Globus pallidus (tissue), 1 donor: ENCODE measurements at places on chromosomes 16 and 17.
A peak's percentile ranks its signal among the peaks of the same experiment; 100 is the strongest.

DNA sequence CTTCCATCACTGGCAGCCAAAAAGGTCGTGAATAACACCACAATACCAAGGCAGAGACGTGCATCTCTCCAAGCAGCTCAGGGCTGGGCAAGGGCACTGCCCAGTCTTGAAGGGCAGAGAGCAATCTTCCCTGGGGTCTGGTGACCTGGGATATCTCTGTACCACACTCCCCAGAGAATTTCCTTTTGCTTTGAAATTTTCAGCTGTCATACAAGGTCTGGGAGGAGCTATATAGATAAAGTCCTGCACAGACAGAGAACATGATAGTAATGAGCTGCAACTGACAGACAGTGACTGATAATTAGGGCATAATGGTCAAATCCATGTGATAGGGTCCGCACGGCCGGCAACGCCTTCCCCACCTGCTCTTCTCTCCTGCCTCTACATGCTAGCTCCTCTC lies 68.2 kb downstream of the DYNLRB2 start:
- DNase-seq: no peak

- DNase-seq: no peak
Observed at GRCh38 chr17:67746704-67747571, 29.2 kb downstream of the NOL11 start.

DNA sequence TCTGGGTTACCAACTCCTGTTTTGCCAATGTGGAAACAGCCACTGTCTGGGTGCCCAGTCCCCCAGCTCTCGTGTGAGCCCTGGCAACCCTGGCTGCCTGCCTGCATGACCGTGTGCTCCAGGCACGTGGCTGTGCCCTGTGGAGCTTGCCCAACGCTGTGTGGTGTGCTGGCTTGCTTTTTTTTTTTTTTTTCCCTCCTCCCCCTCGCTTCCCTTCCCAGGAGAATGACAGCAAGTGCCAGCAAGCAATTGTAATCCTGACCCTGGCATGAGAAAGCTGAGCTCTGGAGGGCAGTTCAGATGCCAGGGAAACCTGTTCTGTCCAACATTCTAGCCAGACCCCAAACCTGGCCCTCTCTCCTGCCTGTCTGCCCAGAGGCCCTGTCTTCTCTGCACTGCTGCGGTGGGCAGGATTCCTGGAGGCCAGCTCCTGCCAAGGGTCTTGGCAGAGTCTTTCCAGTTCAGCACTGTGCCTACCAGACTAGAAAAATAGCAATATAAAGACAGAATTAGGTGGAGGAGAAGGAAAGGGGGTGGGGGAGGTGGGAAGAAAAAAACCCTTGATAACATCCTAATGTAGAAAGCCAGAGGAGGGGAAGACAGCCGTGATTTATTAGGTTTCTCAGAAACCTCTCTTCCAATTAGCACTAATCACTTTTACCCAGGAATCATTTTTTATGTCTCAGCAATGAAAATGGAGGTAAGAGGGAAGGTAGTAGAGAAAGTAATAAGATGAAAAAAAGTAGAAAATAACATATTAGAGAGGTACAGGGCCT lies 9.0 kb downstream of the HLF start:
- DNase-seq: peak; percentile 80

DNA sequence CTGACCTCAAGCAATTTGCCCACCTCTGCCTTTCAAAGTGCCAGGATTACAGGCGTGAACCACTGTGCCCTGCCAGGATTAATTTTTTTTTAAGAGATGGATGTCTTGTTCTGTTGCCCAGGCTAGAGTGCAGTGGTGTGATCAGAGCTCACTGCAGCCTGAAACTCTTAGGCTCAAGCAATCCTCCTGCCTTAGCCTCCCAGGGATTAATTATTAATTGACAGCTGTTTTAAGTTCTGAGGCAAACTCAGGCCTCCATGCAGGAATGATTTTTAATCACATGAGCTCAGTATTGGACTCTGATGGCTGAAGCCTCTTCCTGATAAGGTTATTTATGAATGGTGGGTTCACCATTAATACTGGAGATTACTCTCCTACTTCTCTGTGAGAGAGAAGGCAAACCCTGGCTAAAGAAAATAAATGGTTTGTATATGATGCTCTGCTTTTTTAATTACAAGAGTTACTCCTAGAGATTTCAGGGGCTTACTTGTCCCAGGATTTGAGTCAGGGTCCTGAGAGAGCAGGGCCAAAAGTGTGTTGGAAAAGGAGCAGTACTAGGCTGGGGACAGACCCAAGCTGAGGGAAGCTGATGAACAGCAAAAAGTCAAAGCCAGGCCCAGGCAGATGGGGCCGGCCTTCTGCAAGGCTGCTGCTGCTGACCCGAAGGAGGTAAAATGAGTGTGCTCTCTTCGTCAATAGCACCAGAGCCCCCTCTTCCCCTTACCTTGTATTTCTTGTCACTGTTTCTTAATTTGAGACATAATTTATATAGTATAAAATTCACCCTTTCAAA lies 56.9 kb upstream of the HAS3 start:
- DNase-seq: no peak
